ENCODE measurements at places on chromosomes 1 and 21. TPM values are rescaled to one million over a fixed set of nuclear protein-coding genes. Genes with fewer than 3 reads are reported as not detected.

The PLD5 gene
- not detected for total RNA-seq

The ITLN2 gene
- total RNA-seq, result not detected

DNA sequence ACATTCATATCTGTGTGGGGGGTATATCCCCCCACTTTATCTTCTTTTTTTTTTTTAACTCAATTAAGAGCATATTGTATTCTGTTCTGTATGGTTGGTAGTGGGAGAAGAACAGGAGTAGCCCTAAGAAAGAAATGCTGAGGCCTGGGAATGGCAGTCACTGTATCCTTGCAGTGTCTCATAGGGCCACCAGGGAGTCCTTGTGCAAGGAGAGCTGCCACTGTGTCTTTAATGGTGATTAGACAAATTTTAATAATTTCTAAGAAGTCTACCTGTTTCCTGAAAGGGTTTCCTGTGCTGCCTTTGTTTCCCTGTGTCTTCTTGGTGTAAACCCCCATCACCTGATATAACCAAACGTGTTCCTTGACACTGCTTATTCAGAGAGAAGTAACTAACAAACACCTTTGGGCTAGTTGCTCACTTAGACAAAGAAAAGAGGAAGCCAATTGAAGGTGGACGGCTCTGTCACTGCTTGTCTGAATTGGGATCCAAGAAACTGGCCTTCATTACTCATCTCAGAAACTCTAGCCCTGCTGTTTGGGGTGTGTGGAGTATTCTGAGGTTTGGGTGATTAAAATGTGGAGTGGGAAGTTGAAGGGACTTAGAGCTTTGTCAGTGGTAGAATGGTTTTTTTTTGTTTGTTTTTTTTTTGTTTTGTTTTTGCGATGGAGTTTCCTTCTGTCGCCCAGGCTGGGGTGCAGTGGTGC, 15.2 kb downstream of the GIPC2 start:
- DNase-seq, result no peak

GRCh38 chr1:167529829-167530474, 11.6 kb upstream of the CD247 start:
- no peak for DNase-seq

- no peak for DNase-seq
Measured at GRCh38 chr1:119811387-119811786, at the start of gene REG4. TSS of gene REG4 (minus strand) at chr1:119811460. CDS start at chr1:119808769, 2,691 bp downstream.

- DNase-seq, result no peak
Measured at GRCh38 chr1:69305621-69306020, 262.1 kb upstream of the LRRC7 start.

The PPT1 gene
- total RNA-seq, result 118 TPM

The LRRN2 gene
- total RNA-seq, result not detected

GRCh38 chr1:111484391-111485026, 10.7 kb downstream of the C1orf162 start:
- DNase-seq, result no peak

DNA sequence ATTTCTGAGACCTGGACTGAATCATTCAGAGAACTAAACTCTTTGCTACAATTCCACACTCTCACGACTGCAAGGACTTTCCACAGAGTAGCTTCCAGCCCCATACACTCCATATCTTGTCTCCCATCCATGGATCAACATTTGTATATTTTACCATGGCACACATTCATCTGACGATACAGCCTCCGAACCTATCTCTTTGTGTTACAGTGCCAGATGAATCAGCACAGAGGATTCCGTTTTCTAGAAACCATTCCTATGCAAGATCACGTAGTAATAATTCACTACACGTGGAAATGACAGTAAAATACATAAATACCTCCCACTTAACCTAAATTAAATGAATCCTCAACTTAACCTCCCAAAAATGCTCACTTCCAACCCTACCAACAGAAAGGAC, 110.0 kb upstream of the PRDX6 start:
- DNase-seq, result no peak

GRCh38 chr21:42537106-42537742, 23.6 kb downstream of the SLC37A1 start:
- DNase-seq, result no peak

GRCh38 chr21:44918581-44919033, 2.1 kb downstream of the ITGB2 start:
- no peak for DNase-seq

The CCDC30 gene
- 0.55 TPM for total RNA-seq

The IL23R gene
- total RNA-seq, result 7.5 TPM

DNA sequence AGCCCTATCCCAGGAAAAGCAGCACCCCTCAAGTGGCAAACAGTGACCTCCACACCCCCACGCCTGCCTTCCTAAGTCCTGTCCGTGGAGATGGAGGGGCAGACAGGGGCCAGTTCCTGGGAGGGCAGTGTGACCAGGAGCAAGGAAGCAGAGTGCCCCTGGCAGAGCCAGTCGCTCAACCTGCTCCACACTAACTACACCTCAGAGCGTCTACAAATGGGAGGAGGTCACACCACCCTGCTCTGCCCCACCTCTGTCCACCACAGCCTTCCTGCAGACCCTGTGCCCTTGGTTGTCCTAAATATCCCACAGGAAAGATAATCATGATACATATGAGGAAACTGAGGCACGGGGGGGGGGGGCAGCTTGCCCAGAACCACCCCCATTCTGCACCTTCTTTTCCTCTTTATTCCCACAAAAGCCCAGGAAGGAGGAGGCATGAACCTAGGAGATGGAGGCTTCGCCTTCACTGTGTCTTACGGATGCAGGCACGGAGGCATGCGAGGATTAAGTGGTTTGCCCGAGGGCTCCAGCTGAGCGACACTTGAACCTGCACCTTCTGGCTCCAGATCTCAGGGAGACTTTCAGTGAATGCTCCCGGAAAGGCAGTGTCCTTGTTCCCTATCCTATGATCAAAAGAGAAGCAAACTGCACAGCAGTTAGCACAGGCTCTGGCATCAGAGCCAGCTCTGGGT, 42.7 kb upstream of the SELENON start:
- no peak for DNase-seq

- DNase-seq, result peak; percentile 26
Measured at GRCh38 chr1:51518586-51519047, 449 bp downstream of the EPS15 start.

The TNNT2 gene
- total RNA-seq, result not detected

DNA sequence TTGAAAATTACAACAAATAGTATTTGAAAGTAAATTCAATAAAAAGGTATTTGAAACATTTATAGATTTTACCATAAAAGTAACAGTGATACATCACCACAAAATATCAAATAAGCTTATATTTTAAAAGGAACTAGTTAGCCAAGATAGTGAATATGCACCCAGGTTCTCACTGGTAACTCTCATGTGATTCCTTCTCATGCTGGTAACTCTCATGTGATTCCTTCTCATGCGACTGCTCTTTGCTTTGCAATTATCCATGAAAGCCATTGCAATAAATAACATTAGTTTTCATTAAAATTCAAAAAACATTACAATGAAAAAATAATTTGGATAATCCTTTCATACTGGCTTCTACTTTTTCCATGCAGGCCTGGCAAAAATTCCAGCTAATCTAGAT, 75.4 kb downstream of the AHCTF1 start:
- DNase-seq, result no peak

DNA sequence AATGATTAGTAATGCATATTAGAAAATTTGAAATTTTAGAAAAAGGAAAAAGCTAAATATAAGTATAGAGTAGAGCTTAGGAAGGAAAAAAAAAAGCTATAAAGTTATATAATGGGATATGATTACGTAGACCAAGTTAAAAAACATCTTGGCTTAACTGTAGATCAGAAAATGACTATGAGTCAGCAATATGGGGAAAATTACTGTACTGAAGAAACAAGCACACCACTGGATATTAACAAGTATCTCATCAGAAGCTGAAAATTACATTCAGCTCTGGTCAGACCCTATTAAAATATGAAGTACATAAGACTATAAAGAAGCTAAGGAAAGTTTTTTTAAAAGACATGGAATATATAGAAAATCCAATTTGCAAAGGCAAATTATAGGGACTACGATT, 19.5 kb downstream of the DNAJC8 start:
- DNase-seq, result no peak

The FGR gene
- total RNA-seq, result 0.65 TPM

- no peak for DNase-seq
Measured at GRCh38 chr1:228077565-228078330, 4.8 kb upstream of the ARF1 start.
